Daoy (cell line): ENCODE measurements at places on chromosomes 12 and 14.

DNA sequence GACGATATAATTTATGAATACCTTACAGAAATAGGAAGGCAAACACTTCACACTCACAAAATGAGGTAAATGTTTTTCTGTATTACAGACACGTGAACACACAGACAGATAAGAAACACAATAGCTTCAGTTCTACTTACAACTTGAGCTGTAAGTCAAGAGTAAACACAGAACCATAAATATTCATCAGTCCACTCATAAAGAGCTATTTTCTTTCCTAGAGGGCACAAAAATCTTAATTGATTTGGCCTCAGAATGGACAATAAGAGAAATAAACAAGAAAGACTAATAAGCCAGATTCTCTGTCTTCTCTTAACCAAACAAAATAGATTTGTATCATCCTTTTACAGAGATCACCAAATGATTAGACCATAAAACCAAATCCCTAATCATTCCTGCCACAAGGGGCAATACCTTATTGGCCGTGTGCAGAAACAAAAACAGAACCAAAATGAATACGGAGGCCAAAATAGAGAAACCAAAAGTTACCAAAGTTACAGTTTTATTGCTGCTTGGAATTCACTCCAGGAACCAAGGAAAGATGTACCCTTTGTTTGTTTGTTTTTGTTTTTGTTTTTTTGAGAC lies 38.1 kb upstream of the GARIN2 start:
- DNase-seq: no peak

DNA sequence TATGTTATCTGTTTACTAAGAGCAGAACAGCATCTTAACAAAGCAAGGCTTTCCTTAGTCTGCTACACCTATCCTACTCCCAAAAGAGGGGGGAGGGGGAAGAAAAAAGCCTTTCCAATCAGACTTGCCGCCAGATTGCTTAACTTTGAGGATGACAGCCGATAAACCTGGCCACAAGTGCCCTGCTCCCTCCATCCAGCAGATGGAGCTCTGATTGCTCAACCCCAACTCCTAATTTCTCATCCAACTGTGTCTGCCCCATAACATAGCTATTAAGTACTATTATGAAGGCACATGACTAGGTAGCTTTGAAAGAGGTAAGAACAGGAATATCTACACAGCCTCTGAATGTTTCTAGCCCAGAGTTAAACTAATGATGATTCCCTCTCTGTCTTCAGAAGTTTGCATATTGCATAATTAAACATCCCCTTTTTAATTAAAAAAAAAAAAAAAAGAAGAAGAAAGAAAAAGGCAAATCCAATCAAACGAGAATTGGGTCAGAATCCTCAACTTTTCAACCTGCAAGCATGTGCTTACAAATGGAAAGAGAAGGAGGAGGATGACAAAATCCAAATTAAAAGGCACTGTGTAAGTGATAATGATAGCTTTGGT lies 247.4 kb downstream of the GALC start:
- peak; percentile 31 for DNase-seq

DNA sequence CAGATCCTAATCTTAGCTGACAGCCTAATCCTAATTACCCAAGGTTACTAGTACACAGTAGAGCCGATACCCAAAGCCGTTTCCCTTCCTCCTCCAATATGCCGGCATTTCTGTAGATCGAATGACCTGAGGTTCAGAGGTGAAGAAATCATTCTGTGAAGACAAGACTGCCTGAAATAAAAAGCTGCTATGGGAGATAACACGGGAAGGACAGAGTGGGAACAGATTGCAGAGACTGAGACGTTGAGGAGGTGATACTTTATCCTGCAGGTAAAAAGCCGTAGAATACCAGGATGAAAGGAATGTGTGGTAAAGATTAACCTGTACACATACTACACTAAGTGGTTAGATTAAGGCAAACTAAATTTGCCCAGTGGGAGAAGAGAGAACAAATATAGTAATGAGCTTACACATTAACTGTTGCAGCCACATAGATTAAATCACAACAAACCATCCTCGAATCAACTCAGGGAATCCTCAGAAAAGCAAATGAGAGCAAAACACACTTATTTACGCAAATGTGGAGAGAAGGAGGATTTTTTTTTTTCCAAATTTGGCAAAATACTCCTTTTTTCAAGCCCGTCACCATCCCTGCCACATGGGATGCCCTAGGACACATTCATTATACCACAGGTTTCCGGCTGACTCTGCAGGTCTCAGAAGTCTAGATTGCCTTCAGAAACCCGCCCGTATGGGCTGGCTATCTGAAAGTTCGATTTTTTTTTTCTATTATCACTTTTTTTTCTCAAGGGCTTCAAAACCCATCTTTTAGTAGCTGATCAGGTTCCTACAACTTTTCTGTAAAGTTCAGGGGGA lies 188.0 kb downstream of the TTC8 start:
- no peak for DNase-seq

DNA sequence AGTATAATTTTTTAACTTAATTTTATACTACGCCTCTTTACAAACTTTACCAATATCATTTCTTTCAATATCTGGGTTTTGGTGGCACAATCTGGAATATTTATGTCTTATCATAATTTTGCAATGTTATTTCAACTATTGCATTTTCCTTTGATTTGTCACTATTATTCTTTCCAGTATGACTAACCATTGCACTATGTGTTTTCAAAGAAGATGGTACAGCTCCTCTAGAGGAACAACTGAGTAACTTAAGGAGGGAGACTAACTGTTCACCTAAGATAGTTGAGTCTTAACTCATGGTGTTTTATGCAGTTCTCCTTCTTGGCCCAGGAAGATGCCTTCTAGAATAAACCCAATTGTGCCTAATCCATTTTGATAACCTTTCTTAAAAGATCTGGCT lies 60.5 kb upstream of the KIF21A start:
- peak; percentile 21 for DNase-seq

- peak; percentile 53 for DNase-seq
Measured at GRCh38 chr12:114406316-114406983, 506 bp upstream of the TBX5 start.

DNA sequence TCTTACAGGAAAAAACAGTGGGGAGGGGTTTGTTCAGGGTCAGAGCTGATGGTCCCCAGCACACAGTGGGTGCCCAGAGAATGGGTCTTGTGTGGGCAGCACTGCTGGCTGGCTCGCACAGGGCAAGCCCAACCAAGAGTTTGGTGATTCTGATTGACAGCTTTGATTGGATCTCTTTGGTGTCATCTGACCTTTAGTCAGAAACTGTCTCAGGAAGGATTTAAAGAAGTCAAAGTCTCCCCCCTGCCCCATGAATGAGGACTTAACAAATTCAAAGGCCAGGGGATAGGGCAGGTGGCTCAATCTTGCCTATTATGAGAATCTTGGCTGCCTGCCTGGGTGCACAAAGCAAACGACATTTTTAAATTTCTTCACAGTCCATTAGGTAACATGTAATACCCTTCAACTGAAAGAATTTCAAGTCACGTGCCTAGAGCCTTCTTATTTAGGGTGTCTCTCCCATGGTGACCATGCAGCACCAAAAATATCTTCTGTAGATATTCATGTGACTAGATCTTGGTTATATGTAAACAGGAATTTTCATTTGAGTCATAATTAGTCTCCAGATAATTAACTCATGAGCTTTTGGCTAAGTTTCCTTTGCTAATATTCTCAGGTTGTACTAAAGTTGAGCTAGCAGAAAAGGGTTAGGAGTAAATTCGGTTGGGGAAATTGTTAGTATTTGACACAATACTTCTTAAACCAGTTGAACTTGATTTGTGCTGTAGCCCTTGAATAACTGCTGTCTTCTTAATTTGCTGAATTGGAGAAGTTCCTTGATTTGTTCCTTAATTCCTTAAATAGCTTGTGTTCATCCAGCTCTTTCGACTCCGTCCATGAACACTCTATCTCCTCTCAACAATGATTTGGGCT lies 54.5 kb upstream of the HECTD1 start:
- no peak for DNase-seq

- DNase-seq: peak; percentile 45
Measured at GRCh38 chr12:51592034-51592705, 1.1 kb downstream of the SCN8A start.

DNA sequence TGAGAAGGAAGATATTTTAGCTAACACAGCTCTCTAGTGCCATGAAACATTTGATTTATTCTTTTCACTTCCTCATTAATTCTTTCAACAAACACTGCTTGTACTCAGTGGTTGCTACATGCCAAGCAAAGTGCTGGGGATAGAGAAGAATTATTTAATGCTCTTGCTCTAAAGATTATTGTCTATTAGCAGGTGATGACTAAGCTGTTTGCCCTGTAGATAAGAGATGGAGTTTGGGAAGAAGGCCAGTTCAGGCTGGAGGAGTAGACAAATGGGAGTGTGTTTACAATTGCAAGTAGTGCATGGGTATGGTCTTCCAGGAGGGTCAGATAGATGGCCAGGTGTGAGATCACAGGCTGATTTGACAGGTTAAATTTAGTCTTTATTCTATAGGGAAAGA lies 99.8 kb upstream of the SEL1L start:
- DNase-seq: no peak

DNA sequence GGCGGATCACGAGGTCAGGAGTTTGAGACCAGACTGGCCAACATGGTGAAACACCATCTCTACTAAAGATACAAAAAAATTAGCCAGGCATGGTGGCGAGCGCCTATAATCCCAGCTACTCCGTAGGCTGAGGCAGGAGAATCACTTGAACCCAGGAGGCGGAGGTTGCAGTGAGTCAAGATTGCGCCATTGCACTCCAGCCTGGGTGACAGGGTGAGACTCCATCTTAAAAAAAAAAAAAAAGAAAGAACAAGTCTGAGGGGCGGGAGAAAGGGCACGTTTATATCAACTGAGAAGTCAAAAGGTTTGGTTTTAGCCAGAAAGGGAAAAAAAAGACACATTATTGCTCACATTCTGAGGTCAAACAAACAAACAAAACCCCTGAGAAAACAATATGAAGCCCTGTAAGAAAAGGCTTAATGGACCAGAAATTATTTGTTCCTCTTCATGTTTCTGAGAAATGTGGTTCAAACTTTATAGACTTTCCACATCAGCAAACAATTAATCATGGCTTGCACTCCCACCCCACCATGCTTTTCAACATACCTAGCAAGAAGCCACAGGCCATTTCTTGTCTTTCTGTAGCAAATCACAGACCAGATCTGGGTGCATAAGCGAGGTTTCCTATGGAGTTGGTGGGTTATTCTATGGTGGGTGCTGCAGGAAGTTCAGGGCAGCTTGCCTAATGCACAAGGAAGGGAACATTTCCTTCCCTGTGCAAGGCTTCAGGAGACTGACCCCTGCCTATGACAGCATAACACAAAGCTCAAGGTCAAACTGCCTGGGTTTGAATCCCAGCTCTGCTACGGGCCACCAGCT lies 80.1 kb downstream of the SSPN start:
- DNase-seq: peak; percentile 50

DNA sequence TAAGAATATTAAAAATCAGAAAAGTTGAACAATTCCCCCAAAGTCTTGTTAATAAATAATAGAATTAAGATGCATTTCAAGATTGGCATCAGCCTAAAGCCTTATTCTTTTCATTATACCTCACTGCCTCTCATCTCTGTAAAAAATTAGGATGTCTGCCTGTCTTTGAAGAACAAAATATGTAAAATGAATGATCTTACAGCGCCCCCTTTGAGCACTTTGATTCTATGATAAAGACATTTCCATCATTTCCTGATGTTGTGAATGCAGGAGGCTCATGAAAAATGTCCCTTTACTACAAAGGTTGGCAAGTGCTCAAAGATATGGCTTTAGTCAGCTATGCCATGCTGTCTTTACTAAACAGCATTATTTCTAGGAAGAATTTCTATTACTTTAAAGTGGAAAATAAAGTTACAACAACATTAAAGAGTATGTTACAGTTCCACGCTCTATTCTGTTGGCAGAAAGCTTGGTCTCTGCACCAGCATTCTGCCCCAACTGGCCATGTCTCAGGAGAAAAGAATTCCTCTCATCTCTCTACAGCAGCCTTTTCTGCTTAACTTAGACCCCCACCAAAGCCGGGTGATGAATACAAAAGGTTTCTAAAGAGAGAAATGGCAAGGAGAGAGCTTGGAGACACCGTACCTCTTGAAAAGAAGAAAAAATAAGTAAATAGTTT lies 95.1 kb downstream of the LLPH start:
- peak; percentile 47 for DNase-seq

DNA sequence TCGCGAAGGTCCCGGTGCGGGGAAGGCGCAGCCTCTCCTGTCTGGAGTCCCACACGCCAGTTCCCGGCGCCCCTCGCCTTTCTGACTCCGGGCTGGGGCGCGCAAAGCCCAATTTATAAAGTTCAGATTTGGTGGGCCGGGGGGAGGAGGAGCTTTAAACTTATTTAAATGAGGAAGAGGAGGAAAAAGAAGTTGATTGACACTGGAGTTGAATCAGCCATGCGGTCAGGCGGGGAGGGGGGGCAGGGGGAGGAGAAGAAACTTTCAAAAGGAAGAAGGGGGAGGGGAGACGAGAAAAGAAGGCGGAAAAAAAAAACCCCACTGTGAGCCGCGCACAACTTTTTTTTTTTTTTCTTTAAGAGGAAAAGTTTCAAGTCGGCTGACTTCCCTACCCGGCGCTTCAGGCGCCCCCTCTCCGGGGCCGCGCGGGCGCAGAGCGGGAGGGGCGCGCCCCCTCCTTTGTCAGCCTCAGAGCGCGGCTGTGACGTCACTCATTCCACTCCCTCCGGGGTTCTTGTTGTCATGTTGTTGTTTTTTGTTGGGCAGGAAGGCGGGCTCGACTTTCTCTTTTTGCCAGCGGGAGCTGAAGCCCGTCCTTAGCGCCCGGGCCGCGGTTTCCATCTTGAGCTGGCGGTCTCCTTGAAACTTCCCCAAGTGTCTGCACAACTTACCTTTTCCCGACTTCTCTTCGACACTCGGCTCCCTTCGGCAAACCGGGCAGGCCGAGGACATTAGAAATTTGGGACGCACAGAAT lies at the start of gene ZFP36L1:
TSS of gene ZFP36L1 (minus strand) at position 89 of the 755 bp plus-strand sequence. CDS start 129 bp downstream, outside the sequence.
- DNase-seq: peak; percentile 96

DNA sequence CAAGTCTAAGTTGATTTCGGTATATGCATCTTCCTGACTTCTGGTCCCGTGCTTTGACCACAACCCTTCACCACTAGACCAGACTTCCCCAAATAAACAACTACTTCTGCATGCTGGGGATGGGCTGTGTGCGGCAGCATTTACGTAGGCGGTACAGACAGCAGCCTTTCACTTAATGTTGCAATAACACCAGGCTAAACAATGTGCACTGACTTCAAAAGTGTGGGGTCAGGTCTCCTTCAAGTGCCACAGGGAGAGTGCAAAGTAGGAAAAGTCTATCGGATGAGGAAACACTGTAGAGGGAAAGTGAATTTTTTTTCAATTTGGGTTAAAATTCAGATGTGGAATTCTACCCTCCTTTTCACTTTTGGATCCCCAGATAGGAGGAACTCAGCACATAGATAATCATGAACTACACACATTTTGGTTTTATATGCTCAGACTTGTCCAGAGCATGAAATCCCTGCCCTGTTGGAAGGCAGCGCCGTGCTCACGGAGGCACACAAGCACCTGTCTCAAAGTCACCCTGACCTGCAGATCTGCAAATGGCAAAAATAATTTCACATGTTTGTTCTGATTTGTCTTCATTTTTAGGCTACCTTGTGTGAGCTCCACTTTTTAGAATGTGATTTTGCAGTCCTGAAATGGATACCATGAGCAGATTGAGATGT lies 3.6 kb upstream of the FOS start:
- DNase-seq: no peak

- no peak for DNase-seq
Measured at GRCh38 chr12:51883998-51884675, 3.8 kb upstream of the ANKRD33 start.

- DNase-seq: no peak
Measured at GRCh38 chr12:123120452-123121166, 30.3 kb downstream of the PITPNM2 start.

GRCh38 chr12:14810953-14811483 lies 3.0 kb downstream of the SMCO3 start:
- peak; percentile 58 for DNase-seq

GRCh38 chr14:97916669-97917568 lies 1119.7 kb downstream of the VRK1 start:
- DNase-seq: no peak

- no peak for DNase-seq
Measured at GRCh38 chr14:65351493-65352194, 60.9 kb upstream of the FUT8 start.
